ENCODE measurements at places on chromosomes 13 and 19.

- DNase-seq, result no peak
These were observed 55.2 kb downstream of the VWA8 start for GRCh38 chr13:41905600-41906254.

- DNase-seq, result no peak
These were observed 55.2 kb downstream of the XPO4 start for GRCh38 chr13:20847296-20847695.

GRCh38 chr13:75326173-75327134 lies 155.5 kb downstream of the TBC1D4 start:
- peak; percentile 49 for DNase-seq

DNA sequence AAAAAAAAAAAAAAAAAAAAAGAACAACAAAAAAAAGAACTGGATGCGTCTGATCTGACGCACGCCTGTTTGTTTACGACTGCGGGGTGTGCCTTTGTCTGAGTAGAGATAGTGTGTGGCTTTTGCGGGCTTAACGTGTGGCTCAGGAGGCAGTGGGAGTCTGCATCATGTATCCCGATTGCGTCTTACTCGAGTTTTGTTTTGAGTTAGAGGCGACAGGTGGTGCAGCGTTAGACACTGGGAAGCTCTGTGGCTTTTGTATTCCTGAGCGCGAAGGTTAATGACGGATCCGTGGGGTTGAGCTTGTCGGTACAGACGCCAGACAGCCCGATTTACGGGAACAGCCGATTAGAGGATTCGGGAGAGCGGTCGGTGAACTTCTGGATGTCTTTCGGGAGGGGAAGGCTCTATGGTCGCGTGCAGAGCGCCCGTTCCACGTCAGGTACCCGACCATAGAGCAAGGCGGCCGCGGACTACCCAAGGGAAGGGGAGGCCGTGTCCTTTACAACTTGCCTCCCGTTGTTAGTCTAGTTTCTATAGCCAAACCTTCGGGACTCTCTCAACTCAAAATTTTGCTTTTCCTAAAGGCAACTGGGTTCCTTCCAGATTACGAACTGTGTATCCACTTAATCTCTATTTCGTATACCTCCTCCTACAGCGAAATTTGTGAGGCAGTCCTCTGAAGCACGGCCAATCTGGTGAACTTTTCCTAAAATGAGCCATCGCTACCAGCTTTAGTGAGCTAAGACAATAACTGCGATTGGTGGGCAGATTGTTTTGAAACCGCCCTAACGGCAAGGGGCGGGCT lies 926 bp upstream of the HNRNPUL1 start:
- DNase-seq, result peak; percentile 85

DNA sequence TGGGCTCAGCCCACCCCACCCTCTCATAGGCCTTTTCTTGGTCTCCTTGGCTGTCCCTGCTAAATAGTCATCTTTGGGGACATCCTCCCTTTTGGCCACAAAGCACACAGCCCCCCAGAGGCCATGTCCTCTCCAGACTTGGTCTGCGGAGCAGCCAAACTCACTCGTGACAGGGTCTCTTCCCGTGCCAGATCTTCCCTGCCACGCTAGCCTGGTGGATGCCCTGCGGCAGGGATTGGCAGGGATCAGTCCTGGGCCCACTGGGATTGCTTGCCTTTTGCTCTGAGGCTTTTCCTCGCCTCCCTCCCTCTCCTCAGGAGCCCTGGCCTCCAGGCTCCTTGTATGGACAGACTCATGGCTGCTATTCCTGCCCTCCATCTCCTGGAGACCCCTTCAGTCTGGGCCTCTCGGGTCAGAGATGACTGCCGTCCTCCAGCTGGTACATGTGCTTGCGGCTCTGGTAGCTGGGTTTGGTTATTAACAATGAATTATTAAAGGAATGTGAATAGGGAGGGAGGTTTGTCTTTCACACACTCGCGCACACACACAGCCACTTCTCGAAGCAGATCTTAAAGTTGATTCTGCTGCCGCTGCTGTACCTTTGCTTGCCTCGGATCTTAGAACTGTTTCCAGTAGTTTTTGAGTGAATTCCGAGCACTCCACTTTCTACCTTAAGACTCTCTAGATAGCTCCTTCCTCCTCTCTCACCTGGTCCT lies 45.1 kb downstream of the NFIX start:
- no peak for DNase-seq
